Ammon's horn (tissue), 1 donor: ENCODE measurements at places on chromosomes 1 and 21.

- DNase-seq, result peak; percentile 76
Measured at GRCh38 chr1:37811027-37811655, 3.1 kb upstream of the YRDC start.

DNA sequence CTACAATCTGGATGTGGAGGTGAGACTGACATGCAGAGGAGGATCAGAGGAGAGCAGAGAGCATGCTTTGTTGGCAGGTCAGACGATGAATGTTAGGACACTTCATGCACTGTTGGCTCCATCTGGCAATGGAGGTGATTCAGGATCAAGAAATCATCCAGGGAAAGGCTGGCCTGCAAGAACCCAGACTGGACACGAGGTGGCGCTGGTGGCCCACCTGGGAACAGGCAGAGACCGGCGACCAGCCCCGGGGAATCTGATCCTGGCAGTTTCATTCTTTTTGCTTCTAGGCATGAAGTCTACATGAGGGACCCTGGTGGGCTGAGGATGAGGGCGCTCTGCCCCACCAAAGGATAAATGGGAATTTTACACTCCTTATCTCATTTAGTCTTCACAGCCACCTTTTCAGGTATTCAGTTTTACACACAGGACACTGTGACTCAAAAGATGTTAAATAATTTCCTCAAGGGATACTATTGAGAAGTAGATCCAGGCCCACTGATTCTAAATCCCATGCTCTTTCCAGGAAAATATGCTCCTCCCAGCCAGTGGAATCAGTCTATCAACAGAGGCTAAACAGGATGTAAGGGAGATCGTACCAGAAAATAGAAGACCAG is 26.2 kb upstream of the SCMH1 start:
- DNase-seq, result peak; percentile 87

GRCh38 chr1:169390303-169390702 is 22.3 kb downstream of the BLZF1 start:
- DNase-seq, result no peak

- DNase-seq, result no peak
Measured at GRCh38 chr1:203215573-203215972, 13.9 kb downstream of the CHIT1 start.

DNA sequence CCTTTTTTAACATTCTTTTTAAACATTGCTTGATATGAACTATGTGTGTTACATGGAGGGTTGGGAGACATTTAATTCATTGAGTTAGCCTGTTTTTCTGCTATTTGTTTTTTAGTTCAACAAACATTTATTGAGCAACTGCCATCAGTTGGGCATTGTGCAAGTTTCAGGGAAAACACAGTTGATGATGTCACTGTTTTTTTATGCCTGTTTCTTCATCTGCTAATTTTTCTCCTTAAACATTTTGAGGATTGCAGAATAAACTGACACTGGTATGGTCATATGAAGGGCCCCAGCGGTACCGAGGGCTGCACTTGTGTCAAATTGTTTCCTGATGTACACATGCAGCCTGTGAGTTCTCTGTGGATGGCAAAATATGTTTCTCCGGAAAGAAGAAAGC is 253.0 kb downstream of the FGGY start:
- DNase-seq, result no peak

DNA sequence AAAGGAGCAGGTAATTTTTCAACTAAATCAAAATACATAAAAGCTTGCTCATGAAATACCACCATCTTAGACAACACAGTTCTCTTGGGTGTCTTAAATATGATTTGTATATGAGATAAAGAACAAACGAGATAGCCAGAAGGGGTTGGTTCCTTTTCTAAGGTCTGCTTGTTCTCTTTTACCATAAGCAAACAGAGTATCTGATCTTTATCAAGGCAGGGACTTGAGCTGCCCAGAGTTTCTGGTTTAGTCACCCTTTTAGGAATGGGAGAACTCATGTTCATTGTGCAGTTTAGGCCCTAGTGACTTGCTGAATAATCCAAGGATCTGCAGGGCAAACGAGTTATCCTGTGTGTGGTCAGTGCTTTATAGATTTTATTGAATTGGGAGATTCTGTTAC is 3.0 kb upstream of the SUCO start:
- no peak for DNase-seq

DNA sequence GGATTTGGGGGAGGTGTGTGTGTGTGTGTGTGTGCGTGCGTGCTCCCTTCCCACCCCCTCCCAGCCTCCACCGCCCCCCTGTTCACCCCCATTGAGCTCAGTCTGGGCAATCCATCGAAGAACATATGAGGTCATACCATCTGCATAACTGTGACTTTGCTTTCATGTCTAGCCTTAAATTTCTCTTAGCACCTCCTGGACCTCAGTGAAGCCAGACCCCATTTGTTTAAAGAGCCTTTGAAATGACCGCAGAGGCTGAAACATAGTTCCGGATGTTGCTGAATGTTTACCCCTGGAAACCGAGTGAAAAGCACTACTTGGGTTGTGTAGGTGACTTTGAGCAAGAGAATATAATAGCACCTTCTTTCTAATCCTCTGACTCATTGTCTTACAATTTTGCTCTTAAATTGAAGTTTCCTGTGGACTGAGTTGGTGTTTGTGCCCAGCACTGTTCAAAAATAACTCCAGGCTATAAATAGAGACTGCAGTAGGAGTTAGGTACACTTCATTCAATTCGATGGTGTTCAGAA is 75.4 kb downstream of the UBE4B start:
- DNase-seq, result peak; percentile 14

- DNase-seq, result peak; percentile 14
Measured at GRCh38 chr1:88502886-88503285, 181.2 kb upstream of the PKN2 start.

DNA sequence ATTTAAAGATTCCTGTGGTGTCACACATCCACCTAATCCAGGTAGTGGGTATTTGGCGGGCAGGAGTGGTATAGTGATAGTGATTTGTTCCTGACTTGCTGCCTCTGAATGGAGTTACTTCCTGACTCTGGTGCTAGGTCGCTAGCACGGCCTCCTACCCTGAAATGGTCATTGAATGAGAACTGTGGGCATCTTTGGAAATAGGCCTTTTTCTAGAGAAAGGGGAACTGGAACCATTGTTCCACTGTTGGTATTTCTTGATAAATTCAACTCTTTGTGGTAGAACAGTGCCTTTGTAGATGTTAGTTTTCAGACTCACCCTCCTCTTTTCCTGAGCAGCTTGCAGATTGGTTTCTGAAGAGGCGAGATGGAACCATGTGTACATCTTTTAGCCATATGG is 1.5 kb downstream of the QSOX1 start:
- no peak for DNase-seq

GRCh38 chr1:91541918-91542533 is 41.4 kb downstream of the CDC7 start:
- DNase-seq, result no peak

- no peak for DNase-seq
Measured at GRCh38 chr21:35423709-35424108, 374.6 kb upstream of the RUNX1 start.

DNA sequence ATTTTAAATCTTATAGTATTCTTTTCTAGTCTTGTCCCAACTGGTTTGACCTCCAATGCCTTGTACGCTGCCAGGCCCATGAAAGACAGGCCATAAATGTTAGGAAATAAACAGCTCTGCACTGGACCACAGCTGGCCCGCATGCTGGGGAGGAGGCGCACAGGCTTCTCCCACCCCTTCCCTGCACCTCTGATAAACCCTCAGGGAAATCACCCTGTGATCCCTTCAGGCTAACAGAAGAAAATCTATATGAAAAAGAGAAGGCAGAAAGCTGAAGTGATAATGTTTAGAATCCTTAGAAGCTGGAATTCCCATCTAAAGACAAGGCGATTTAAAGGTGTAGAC is 41.5 kb downstream of the COLGALT2 start:
- DNase-seq, result no peak

DNA sequence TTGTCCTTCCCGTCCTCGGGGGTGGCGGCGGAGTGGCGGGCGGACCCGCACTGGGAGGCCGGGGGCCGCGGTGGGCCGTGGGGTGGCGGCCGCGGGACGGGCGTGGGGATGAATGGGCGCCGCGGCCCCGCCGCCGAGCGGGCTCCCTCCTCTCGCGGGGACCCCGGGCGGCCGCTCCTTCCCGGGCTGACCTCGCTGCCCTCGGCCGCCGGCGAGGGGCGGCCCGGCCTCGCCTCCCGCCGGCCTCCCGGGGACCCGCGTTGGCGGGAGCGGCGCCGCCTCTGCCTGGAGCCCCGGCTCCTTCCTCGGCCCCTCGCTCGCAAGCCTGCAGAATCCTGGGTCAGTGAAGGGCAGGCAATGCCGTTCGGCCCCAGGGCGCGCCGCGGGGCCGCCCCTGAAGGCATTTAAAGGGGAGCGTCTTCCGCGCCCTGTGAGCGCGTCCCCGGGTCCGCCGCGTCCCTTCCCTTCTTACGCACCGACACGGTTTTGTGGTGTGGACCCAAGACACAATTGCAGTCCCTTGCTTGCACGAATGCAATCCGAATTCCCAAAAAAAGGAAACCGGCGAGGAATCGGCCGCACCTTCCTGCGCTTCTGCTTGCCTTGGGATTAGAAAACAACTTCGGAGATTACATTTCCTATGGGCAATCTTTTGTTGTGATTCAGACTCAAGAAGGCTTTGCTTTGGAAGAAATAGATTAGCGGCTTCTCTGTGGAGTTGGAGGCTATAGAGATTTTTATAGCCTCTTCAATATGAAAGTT is 776 bp downstream of the ITSN1 start:
- DNase-seq, result peak; percentile 40

DNA sequence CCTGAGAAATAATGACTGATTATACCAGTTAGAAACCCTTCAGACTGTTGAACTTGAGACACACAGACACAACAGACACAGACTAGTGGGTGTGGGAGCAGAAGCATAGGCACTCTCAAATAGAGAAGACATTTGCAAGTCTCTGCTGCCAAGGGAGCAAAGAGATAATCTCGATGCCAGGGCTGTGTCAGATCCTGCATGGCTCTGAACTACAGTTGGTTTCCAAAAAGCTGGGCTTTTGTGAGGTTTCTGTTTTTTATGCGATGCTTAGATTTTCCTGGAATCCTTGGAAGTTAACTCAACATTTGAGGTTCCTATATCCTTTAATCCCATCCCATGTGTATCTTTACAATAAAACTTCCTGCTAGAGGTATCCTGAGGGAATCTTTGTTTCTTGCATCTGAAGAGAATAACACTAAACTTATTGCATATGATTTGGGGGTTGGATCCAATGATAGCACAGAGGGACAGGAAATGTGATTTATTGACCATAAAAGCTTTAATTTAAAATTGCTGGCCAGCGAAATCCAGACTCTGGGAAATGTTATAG is 236.4 kb downstream of the SPATA17 start:
- no peak for DNase-seq

GRCh38 chr1:201348211-201348566 is 29.3 kb downstream of the TNNT2 start:
- no peak for DNase-seq

GRCh38 chr1:10299151-10299550 is 88.8 kb downstream of the KIF1B start:
- DNase-seq, result no peak

DNA sequence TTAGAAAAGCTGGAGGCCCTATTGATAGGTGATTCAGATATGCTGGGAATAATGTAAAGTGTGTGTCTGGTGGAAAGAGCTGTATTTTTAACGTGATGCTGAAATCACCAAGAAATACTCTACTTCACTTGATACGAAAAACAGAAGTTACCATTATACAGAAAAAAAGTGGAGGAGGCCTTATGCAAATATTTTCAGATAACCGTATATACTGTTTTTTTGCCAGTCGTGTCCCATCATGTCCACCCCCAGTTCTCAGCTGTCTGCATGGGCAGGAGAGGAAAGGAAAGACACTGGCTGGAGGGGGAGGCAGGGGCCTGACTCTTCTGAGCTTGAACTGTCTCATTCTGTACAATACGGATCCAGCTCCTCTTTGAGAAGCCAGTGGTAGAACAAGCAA is 51.1 kb downstream of the KCNJ6 start:
- no peak for DNase-seq

DNA sequence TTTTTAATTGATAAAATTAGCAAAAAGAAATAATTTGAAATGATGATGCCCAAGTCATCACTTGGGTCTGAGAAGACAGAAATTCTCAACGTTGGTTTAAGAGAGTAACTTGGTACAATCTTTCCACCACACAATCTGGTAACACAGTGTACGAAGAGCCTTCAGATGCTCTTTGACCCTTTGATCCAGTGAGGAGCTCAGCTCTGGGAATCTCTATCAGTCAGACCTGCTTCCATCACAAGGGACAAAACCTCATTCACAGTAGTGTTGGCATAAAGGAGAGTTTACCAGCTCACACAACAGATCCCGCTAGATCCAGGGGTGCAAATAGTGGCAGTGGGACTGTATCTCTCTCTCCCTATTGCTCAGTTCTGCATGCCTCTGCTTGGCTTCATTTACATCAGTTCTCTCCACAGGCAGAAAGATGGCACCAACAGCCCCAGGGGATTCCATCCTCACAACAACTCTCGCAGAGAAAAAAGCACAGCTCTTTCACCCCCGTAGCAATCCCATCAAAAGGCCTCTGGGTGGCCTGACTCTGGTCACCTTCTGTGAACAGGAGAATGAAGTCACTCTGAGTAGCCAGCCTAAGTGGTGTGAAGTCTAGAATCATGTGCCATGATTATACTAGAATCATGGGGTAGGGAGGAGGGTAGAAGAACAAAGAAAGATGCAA is 119.7 kb downstream of the ZNF281 start:
- DNase-seq, result no peak

GRCh38 chr1:212930986-212931678 is 19.2 kb upstream of the VASH2 start:
- DNase-seq, result no peak

DNA sequence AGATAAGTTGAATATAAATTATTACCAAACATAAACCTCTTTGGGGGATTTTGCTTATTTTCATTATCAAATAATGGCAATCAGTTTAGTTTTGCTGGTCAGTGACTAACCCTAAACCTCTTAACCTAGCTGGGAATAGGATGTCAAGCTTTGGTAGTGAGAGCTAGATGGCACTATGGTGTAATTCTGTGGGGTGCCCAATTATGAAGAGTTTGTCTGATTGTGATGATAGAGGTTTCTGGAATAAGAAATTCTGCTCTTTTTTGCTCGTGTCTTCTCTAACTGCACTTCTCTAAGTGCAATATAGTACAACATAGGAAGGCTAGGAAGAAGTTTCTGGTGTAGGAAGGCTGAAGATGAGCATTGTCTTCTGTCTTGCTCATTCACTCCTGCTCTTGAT is 59.8 kb downstream of the XCL1 start:
- peak; percentile 53 for DNase-seq

GRCh38 chr1:85850238-85850637 is 142.0 kb upstream of the ZNHIT6 start:
- no peak for DNase-seq

- DNase-seq, result peak; percentile 74
Measured at GRCh38 chr1:148263128-148263905, 111.2 kb upstream of the NBPF11 start.

GRCh38 chr1:246893191-246893939 is 38.4 kb downstream of the AHCTF1 start:
- no peak for DNase-seq

- DNase-seq, result no peak
Measured at GRCh38 chr1:201145132-201145531, 9.1 kb downstream of the TMEM9 start.

- no peak for DNase-seq
Measured at GRCh38 chr21:42661688-42662429, 8.4 kb downstream of the PDE9A start.
